NCI-H774 (cell line): ENCODE measurements at places on chromosomes 5 and 9.

- DNase-seq = no peak
Observed at GRCh38 chr9:110316261-110317075, 21.2 kb downstream of the TXNDC8 start.

DNA sequence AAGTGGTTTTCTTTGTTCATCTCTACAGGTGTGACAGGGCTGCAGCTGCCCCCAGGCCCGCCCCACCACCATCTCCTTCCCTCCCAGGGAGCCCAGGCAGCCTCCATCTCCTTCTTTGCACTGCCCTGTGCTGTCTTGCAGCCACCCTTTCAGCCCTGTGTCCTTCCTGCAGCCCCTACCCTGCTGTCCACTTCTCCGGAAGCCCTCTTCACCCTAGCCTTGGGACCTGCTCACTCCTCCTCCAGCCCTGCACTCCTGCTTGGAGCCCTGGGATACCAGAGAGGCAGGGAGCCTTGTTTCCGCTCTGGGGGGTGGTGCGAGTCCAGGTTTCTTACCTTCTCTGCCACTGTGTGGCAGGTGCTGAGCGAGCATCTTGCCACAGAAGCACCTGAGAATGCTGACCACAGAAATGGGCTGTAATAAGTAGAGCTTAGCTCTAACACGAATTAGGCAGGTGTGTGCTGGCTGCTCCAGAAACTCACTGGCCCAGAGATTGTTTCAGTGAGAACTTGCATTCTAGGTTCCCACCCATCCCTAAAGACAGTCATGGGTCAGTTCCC, 51.3 kb upstream of the GADD45G start:
- no peak for DNase-seq

DNA sequence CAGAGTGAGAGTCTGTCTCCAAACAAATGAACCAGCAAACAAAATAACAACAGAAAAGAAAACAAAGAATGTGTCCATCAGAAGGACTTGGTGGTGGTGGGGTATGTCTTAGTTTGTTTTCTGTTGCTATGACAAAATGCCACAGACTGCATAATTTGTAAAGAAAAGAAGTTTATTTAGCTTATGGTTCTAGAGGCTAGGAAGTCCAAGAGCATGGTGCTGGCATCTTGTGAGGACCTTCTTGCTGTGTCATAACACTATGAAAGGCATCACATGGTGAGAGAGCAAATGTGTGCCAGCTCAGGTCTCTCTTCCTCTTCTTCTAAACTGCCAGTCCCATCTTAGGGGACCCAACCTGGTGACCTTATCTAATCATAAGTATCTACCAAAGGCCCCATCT, 10.5 kb downstream of the NPR3 start:
- no peak for DNase-seq

DNA sequence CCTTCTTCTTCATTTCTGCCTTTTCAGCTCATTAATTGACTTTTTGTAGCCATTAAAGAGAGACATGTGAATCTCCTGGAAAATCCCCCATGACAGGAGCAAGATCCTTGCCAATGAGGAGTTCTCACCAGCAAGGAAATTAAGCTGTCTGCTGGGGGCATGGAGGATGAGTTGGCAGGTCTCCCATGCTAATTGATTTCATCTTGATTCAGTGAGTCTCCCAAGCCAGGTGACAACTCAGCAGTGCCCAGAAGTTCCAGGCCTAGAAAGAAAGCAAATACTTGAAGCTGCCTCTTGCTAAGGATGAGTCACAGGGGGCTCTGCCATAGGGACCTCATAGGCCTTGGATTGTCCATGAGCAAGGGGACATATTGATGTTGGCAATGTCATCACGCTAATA, 30.0 kb upstream of the ADRA1B start:
- no peak for DNase-seq

- no peak for DNase-seq
Observed at GRCh38 chr5:63727583-63727982, 234.7 kb downstream of the HTR1A start.

GRCh38 chr5:120684749-120685415, 220.8 kb downstream of the PRR16 start:
- DNase-seq = no peak

DNA sequence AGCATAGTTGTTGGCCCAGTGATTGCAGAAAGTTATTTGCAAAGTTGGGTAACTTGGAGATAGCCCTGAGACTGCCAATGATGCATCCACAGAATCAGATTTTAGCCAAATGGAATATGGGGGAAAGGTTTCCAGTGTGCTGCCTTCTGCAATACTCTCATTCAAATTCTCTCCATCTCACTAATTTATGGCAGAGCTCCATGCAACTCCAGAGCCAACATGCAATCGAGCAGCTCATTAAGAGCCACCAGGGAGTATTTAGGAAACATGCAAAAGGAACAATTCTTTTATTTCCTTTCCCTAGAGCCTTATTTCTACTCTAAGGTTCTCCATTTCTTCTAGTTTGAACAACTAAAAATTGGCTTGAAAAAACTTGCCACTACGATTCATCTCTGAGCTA, 135.9 kb upstream of the MARCHF11 start:
- DNase-seq = no peak

GRCh38 chr9:30964332-30964731, 1420.1 kb upstream of the ACO1 start:
- no peak for DNase-seq

DNA sequence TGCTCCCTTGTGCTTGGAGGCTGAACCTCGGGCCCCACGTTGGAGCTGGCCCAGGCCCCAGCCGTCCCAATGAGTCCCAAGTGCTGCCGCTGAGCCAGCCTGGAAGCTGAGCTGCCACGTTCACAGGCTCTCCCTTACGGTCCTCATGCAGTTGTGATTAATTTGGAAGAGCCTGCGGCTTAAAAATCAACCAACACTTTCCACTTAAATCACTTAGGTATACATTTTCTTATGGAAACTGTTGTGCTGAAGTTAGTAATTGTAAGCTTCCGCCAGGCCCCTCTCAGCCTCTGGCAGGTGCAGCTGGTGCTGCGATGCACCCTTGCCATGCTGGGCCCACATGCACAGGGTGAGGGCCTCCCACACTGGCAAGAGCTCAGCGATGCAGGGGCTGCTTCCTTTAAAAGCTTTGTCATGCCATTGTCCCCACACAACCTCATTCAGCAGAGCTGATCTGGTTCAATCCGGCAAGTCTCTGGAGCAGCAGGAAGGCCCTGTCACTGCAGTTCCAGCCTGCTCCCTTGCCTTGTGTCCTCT, 61.0 kb downstream of the IPPK start:
- DNase-seq = peak; percentile 41

GRCh38 chr9:10649076-10649475, 36.3 kb upstream of the PTPRD start:
- DNase-seq = peak; percentile 28

DNA sequence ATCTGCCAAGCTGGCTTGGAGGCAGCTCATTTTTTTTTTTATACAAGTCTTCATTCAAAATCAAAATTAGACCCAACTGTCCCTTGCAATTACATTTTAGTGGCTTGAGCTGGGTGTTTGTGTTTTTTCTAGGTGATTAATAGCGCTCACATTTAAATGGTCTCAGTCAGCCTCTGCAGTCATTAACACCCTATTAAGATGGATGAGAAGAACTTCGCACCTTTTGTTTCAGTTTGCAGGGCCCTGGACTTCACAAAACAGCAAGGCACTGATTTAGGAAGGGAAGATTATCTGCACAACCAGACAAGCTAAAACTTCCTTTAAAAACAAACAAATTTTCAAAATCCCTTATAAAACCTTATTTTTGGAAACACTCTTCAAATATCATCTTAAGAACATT, 374.8 kb downstream of the EFNA5 start:
- no peak for DNase-seq

DNA sequence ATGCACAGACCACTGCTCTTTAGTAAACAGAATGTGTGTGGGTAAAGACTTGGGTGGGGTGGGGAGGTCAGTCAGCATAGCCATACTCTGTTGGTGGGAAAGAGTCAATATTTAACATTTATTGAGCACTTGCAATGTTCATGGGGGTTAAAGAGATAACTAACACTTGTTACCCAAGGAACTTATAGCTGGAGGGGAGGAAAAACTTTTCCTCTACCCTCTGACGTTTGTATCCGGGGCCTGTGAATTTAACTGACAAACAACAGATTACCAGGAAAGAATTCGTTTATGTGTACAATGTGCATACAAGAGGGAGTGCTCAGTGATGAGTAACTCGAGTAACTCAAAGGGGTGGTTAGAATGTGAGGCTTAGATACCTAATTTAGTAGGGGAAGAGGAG, 6.8 kb upstream of the CLINT1 start:
- no peak for DNase-seq

DNA sequence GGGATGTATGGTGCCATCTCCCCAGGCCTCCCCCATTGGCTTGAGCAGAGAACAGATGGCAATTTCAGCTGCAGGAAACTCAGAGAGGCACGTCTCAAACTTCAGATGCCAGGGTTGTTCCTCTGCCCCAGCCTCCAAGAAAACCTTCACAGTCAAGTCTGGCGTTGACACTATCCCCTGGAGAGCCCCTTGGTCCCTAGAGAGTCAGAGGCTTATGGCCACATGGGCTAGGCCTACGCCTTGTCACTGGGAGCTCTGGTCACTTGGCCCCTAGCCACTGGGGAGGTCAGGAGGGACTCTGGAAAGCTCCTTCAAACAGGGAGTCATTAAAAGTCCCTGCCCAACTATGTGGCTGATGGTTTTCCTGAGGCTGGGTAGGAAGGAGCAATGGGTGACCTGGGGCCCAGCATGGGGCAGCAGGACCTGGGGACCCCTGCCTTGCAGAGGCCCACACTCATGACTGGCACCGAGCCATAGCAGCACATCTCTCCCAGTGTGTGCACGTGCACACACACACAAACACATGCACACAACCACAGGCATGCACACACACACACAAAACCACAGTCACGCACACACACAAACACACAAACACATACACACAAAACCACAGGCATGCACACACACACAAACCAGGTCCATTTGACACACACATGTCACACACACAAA, 144.2 kb downstream of the GADD45G start:
- DNase-seq = no peak

DNA sequence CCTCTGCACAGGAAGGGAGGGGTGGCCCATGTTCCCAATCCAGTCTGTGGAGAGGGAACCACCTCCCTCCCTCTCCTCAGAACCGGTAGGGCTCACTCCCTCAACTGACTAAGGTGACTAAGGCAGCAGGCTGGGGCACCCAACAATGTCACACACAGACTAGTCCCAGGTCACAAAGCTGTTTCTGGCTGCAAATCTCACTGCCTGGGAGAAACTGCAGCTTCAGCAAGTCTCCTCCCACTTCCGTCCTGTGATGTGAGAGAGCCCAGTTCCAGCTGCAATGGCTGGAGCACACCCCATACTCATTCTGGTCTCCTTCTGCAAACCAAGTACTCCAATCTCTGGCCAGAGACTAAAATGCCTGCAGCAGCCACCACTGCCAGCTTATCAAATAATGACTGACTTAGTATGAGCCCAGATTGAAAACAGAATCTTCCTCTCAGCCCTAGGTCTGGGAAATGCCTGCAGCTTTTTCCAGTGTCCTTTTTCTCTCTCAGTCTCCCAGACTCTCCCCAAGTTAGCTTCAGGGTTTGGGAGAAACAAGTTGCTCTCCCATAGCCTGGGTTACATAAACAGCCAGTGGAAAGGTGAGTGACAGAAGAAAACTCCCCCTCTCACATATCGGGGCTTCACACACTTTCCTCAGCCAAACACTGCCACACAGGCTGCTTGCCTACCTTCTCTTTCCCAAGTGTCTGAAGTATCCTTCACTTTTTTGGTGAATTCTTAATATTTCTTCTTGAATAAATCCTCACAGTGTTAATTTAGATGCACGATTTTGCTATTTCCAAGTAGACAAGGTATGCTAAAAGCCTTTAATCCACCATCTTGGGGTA, 247.4 kb upstream of the RASA1 start:
- DNase-seq = peak; percentile 6

DNA sequence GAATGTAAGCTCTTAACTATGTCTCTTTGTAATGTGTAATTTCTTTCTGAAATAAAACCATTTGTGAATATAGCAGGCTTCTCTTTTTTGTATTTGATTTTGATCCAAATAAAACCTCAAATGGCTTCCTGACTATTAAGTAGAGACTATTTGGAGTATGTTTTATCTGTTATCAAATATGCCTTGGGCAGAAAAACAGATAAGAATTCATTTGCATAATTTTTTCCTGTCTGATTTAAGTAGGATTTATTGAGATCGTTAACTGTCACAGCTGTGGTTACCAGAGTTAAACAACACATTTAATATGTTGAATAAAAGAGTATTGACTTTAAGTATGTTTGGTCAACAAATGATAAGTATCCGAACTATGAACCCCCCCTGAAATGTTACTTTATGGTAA, 104.9 kb downstream of the MELK start:
- DNase-seq = peak; percentile 7

DNA sequence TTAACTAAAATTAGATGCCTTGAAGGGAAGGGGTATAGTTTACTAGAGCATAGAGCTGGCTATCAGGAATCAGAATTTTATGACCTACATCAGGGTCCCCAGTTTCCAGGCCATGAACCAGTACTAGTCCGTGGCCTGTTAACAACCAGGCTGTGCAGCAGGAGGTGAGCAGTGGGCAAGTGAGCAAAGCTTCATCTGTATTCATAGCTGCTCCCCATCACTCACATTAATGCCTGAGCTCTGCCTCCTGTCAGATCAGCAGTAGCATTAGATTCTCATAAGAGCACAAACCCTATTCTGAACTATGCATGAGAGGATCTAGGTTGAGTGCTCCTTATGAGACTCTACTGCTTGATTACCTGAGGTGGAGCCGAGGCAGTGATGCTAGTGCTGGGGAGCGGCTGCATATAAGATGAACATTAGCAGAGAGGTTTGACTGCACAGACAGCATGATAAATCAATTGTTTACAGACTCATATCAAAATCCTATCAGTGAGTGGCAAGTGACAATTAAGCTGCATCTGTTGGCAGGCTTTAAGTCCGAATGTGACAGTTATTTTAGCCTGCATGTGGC, 44.6 kb downstream of the TAF11L14 start:
- no peak for DNase-seq

DNA sequence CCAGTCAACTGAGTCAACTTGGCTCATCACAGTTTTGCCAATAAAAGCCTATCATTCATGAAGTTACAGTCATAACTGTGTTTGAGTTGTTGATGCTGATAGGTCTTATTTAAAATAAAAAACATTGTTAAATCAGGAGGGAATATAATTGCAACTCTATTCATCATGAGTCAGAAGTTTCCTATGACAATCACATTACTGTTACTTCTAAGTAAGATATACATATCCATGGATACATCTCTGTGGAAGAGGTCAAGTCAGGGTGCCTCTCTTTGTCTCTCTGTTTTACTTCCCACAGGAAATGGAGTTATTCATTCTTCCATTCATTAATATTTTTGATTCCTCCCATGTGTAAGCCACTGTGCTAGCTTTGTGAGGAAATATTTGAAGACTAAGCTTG, 2015.4 kb upstream of the WWC1 start:
- DNase-seq = no peak

GRCh38 chr5:96857454-96857853, 18.8 kb upstream of the ERAP2 start:
- no peak for DNase-seq
